CD4-positive, alpha-beta T cell treated with Interleukin-6 at 100 ng/mL for 8 hours (primary cell): ENCODE measurements at places on chromosomes 3 and 15.

DNA sequence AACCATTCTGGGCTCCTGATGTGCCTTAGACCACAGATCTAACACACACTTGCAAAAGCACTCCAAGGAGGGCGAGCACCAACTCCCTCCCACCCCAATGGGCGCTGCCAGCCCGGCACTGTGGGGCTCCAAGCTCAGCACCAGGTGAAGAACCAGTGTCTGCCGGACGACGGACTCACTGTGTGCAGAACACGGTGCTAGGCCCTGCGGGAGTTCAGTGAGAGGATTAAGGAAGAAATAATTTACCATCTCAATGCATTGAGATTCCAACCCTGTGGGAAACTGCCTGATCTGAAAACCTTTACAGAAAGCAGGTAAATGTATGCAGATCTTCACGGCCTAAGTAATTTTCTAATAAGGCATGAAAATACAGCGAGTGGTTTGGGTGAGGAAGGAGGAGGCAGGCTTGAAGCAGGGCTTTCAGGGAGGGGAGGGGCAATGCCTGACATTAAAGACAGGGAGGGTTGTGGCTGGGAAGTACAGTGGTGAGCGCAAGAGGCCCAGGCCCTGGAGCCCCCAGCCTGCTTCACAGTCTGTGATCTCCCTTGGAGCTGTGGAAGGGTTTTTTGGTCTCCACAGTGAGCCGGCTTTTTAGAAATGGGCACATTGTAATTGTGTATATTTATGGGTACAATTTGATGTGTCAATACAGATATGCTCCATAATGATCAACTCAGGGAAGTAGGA lies 35.6 kb upstream of the CHRNB4 start:
- DNase-seq, result no peak

- DNase-seq, result no peak
Observed at GRCh38 chr3:131216801-131217200, 164.8 kb upstream of the NUDT16 start.

DNA sequence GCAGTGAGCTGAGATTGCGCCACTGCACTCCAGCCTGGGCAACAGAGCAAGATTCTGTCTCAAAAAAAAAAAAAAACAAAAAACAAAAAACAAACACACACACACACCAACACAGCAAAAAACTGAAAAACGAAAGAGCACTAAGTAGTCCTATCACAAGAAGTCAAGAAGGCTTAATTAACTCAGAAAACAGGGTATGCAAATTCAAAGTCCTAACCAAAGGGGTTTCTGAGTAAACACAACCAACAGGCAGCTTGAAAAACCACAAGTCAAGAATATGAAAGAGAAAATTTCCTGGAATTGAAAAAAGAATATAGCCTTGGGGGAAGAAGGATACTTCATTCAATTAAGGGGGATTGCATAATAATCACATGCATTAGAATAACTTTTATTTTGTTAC lies 37.7 kb upstream of the PARP14 start:
- DNase-seq, result no peak

- DNase-seq, result no peak
Observed at GRCh38 chr3:125037498-125038150, 18.2 kb downstream of the HEG1 start.

DNA sequence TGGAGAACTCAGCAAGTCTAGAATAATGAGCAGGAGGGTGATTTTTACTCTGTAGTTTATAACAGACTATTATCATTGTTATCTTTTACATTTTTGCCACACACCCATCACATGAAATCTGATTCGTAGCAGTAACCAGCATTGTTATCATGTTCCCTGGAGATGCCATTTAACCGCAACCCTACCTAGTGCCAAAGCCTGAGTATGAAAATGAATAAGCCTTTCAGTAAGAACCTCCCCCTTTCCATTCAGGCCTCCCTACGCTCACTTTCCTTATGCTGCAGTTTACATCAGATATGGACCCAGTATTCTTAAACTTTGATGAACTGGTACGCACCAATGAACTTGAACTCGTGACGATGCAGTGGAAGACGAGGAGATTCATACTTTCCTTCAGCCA lies 158.7 kb upstream of the SPRED1 start:
- DNase-seq, result no peak

- no peak for DNase-seq
Observed at GRCh38 chr15:53037904-53038654, 247.9 kb upstream of the ONECUT1 start.

GRCh38 chr3:23459889-23460546 lies 256.9 kb downstream of the UBE2E2 start:
- DNase-seq, result no peak

DNA sequence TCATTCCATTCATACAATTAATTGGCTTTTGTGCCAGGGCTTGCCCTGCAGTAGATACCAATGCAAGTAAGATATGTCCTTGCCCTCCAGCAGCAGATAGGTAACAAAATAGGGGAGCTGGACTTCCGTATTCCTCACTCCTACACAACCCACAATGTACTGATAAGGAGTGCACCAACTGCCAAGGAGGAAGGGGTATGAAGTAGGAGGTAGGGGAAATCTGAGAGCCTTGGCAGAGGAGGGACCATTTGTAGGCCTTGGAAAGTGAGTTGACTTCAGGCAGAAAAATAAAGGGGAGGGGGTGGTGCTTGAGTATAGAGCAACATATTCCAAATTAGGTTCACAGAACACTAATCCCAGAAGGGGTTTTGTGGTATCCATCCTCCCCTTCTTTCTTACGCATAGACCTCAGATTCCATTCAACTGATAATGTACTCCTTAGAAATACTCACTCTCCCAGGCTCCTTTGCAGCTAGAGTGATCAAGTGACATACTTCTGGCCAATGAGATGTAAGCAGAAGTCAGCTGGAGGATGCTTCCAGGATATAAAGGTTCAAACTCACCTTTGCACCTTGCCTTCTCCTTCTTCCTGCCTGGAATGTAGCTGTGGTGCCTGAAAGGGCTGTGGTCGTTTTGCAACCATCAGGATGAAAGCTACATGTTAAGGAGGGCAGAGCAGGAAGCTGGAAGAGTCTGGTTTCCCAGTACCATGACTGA lies 127.1 kb upstream of the SMAD3 start:
- no peak for DNase-seq

DNA sequence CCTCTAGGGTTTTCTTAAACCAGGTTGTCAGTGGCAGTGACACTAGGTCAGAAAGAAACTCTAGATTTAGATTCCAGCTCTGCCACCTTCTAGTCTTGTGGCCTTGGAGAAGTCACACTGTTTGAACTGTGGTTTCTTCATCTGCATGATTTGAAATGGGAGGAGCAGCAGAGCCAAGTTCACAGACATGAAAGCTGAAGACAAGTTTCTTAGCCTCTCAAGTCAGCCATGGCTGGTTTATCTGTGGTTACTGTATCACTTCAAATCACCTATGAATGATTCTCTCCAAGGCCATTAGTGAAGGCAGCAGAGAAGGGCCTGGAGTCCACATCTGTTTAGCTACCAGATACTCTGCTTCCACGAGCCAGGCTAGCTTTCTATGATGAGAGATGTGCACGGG lies 15.6 kb downstream of the CLEC3B start:
- DNase-seq, result no peak

DNA sequence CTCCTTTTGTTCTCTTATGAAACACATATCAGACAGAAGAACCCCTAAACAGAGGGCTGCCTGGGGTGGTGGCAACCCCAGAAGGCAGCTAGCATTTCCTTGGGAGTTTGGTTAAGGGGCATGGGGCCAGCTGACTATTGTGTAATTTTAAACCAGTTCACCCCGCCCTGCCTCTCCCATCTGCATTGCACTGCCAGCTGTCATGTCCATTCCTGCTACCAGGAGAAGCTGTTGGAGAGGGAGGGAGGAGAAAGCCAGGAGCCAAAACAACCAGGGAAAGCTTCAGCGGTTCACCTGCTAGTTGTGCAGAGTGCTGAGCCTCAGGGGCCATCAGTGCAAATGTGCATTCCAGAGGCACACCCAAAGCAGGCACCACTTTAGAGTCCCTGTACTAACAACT lies 47.6 kb upstream of the ATP1B3 start:
- no peak for DNase-seq

DNA sequence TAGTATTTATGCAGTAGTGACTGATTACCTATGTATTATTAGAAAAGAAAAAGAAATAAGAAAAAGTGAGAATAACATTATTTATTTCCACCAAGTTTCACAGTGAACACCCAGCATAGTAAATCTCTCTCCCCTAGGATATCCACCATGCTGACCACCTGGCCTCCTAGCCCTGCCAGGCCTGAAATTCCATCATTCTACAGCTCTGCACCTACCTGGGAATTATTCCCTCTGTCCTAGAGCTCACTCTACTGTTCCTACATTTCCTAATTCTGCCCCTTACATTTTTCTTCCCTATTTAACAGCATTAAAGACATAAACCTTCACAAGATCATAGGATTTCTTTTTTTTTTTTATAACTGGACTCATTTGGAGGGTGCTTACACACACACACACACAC lies 525.3 kb upstream of the PPP2R3A start:
- no peak for DNase-seq

- no peak for DNase-seq
Observed at GRCh38 chr3:12289524-12289923, 654 bp downstream of the PPARG start.

DNA sequence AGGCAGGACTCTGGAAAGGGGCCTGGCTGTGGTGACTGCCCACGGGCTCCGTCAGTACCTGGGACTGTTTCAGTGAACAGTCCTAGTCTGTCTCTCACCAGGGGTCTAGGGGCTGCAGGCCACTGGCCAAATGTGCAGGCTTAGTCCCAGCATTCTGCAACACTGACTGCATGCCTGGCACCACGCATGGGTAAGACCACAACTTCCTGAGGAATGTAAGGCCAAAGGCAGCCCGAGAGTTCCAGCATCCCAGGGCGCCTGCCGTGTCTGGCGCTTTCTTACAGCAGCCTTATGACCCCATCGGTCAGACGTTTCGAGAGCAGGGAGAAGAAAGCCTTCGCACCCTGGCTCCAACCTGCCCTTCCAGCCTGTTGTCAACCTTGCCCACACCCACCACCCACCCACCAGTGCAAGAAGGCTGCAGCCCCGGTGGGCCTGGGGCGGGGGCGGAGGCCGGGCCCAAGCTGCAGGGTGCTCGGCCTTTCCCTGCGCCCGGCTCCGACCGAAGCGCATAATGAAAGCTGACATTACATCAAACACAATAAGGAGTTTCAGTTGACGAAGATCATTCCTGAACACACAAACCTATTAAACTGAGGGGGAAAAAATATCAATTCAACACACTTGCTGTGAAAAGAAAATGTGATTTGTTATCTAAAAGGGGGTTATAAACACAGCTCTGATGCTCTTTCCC lies 29.5 kb upstream of the TMEM115 start:
- DNase-seq, result no peak

- DNase-seq, result no peak
Observed at GRCh38 chr15:51234176-51234927, 104.0 kb downstream of the CYP19A1 start.
